ENCODE measurements at places on chromosomes 16 and 17.

GRCh38 chr17:792277-792676 lies 10.1 kb downstream of the MRM3 start:
- no peak for DNase-seq

GRCh38 chr16:49699841-49700175 lies 156.1 kb downstream of the ZNF423 start:
- DNase-seq, result no peak

- DNase-seq, result peak; percentile 91
These were observed 20.1 kb upstream of the KRT19 start for GRCh38 chr17:41547921-41548843.

DNA sequence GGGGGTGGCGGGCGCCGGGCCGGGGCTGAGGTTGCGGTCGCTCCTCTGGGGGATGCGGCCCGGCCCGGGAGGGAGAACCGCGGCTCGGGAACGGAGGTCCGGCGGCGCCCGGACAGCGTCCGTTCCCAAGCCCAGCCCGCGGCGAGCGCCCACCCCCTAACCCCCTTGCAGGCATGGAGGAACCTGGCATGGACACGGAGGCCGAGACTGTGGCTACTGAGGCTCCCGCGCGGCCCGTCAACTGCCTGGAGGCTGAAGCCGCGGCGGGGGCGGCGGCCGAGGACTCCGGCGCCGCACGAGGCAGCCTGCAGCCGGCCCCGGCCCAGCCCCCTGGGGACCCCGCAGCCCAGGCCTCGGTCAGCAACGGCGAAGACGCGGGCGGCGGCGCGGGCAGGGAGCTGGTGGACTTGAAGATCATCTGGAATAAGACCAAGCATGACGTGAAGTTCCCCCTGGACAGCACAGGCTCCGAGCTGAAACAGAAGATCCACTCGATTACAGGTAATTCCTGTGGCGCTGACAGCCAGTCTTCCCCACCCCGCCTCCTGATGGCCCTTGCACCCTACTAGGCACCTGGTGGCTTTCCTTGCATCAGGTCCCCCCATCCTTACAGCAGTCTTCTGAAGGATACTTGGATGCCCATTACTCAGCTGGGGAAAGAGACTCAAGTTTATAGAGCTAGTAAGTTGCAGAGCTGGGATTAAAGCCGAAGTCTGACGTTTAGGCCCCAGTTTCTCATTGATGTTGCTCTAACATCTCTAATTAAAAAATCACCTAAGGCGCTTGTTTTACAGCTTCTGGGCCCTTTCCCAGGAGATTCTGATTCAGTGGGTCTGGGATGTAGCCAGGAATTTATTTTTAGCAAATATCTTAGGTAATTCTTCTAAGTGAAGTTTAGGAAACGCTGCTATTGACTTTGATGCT lies 514 bp downstream of the UBFD1 start:
- no peak for DNase-seq

DNA sequence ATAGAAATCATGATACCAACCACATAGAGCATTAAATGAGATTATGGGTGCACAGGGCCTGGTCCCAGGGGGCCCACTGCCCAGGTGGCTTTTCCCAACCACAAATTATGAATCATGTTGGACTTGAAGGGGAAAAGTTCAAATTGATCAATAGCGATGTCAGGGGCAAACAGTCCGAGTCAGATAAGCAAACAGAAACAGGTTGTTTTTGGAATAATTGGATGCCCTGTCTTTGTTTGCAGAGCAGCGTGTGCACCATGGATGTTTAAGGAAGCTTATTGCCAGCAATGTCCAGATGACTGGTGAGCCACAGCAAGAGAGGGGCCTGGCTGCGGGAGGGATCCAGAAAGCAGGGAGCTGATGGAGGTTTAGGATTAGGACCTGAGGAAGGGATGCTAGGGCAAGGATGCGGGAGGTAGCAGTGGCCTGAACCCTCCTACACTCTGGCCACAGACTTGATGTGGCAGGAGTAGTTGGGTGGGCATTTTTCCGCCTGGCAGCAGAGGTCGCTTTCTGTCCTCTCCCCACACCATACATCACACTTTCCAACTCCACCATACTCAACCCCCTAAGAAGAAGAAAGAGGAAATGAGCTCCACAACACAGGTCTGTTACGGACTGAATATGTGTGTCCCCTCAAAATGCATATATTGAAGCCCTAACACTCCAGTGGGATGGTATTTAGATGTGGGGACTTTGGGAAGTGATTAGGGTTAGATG lies 266.4 kb upstream of the RPL38 start:
- DNase-seq, result no peak

- no peak for DNase-seq
These were observed 314.2 kb downstream of the CPPED1 start for GRCh38 chr16:12489357-12489990.

DNA sequence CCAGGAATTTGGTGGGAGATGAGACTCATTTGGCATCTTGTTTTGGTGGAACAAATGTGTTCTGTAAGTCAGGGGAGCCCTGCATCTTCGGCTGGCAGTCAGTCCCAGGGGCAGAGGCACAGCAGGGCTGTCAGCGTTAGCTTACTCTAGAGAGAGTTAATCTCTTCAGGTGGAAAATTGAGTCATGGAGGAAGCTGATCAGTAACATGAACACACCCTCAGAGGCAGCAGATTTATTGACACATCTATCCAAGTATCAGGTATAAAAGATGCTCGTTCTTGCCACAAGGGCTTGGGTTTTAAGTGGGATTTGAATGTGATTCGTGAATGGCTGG lies 55.2 kb downstream of the EPN2 start:
- no peak for DNase-seq

DNA sequence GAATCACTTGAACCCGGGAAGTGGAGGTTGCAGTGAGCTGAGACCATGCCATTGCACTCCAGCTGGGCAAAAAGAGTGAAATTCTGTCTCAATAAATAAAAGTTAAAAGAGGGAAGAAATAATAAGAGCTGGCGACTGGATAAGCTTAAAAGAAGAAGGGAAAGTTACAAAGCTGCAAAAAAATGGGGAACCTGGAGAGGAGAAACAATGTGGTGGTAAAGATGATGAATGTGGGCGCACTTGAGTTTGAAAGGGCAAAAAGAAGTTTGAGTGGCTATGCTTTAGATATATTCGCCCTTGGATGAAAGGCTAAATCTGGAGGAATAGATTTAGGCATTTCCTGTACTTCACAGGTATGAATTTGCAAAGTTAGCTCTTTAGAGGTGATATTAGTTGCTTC lies 53.0 kb upstream of the YPEL2 start:
- DNase-seq, result no peak

DNA sequence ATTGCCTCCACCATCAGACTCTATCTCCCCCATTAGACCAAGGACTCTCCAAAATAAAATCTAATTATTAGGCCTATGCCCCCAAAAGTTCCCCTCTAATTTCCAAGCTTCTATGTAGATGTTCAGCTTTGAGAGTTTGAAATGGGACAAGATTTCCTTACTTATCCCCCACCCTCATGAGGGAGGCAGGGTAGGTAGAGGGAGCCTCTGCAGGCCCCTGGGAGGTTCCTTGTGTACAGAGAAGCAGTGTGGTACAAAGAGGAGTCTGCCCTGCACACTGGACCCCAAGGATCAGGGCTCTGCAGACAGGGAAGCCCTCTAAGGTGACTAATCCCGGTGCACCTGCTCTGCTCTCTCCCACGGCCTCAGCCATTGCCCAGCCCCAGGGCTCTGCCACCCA lies 2.5 kb downstream of the KRT17 start:
- DNase-seq, result no peak

- no peak for DNase-seq
These were observed 7.7 kb downstream of the GINS3 start for GRCh38 chr16:58399718-58400633.

GRCh38 chr16:3513892-3514583 lies 13.2 kb downstream of the CLUAP1 start:
- no peak for DNase-seq

DNA sequence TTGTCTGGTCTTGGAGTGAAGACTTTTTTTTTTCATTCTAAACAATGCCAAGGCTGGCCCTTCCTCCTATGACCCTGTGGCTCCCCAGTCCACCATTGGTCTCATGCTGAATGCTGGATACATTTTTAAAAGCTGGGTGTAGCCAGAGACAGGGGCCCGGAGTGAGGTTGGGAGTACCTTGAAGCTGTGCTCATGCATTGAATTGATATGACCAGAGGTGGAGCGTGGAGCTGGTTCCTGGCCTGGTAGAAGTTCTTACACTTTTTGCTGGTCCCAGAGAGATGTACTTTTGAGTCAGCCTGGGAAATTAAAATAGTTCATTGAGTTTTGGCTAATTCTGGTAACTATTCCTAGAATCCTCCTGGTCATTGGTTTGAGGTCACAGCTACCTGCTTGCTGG lies 83.6 kb downstream of the CMIP start:
- no peak for DNase-seq

GRCh38 chr16:64648282-64648681 lies 473.6 kb downstream of the CDH11 start:
- no peak for DNase-seq

GRCh38 chr16:68079626-68080344 lies 5.4 kb upstream of the NFATC3 start:
- DNase-seq, result no peak

- DNase-seq, result no peak
These were observed 3.9 kb downstream of the CCR7 start for GRCh38 chr17:40561294-40561870.

- peak; percentile 93 for DNase-seq
These were observed at the start of the genes RECQL5 and SAP30BP for GRCh38 chr17:75666959-75667790. TSS of gene RECQL5 (minus strand) at chr17:75667154. CDS start at chr17:75666557, 597 bp downstream. TSS of gene SAP30BP (plus strand) at chr17:75667338. CDS start at chr17:75667373, 35 bp downstream.

DNA sequence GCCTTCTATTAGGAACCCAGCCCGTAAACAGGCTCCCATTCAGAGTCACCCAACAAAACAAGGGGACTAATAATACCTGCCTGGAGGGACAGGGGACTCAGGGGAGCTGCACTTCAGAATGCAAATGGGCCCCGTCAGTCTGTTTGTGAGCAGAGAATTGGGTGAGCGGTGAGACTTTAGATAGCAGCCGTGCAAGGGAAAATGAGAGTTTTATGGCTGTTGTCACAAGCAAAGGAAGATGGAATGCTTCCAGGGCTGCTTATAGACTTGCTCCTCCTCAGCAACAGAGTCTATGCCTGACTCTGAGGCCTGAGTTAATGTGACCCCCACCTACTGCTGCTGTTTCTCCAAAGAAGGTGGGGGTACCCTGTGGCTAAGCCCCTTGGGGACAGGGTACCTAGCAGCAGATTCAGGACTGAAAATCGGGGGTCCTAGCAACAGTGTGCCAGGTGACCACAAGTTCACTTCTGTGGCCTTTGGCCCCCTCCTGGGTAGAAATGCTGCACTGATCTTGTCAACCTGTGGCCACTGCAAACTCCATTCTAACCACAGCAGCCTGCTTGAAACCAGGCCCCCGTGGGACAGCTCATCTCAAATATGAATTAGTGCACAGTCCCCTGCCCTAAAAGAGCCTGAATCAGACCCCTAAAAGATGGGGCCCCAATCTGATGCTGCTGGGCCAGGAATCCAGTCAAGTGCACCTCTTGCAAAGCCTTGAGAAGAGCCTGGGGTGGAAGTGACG lies 126.4 kb downstream of the C16orf78 start:
- no peak for DNase-seq

DNA sequence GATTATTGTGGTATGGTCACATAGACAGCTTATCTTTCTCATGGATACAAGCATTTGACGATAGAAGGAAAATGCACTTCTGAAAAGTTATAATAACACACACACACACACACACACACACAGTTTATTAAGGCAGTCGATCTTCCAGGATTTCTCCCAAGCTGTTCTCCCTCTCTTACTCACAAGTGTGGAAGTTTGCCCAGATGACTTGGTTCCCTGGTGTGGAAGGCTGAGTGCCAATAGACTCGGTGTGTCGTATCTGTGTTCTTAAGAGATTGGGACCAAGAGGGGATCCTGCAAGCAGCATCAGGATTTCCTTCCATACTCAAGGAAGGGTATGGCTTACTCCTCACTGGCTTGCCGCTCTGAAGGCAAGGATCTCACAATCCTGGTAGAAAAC lies 279.6 kb downstream of the HS3ST3B1 start:
- no peak for DNase-seq

DNA sequence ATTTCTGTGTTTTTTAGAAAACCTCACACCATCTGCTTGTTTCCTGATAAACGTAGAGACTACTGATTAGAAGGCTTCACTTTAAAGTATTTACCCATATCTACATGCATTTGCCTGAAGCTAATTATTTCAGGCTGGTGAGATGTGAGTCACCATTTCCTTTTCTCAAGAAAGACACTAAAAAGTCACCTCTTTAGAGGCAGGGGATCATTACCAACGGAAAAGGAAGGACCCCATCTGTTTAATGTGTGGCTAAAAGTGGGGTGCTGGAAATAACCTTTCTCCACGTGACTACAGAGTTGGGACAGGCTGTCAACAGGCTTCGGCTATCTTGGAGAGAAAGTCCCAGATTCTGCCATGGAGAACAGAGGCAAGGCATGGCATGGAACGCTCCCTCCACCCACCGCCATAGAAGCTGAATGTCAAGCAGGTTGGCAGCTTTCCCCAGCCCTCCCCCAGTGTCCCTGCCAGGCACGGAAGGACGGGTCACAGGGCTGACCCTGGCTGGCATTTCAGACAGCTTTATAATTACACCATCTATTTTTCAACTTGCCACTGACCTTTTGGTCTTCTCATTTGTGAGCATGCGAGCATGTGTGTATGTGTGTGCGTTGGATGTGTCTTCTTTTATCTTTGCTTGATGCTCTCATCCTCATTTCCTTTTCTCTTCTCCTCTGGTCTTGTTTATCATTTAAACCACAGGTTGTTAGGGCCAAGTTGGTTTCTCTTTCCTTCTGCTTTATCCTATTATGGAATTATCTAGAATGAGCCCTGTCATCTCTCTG lies 157.0 kb downstream of the CPPED1 start:
- no peak for DNase-seq

DNA sequence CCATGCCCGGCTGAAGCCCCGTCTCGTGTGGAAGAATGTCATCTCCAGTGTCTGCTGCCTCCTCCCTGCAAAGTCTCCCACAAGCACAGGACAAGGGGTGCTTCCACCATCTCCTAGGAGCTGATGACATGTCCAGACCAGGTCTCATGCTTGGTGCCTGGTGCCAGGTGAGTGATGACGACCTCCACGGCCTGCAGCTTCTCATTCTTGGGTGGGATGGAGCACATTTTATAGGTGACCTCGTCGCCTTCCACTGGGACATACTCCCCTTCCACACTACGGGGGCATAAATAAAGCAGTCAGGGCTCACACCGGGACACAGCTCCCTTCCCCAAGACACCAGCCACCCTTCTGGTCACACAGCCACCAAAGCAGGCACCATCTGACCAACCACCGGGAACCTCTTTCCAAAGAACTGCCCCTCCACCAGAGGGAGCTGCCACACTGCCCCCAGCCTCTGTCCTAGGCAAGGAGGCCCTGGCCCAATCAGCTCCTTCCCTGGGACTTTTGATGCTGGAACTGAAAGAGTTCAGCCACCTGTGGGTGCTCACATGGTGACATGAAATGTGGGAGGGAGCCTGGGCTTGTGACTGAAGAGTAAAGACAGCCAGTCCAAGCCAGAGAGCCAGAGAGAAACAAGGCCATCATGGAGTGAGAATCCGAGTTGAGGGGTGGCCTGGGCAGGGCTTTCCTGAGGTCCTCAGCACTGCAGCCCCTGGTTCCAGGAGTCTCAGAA lies 13.6 kb downstream of the CARHSP1 start:
- DNase-seq, result no peak

GRCh38 chr17:39252788-39253460 lies 27.2 kb upstream of the STAC2 start:
- no peak for DNase-seq

- no peak for DNase-seq
These were observed 882 bp upstream of the ATP6V0C start for GRCh38 chr16:2512735-2513404.
